ENCODE measurements at places on chromosomes 5 and 9. TPM values are rescaled to one million over a fixed set of nuclear protein-coding genes. Genes with fewer than 3 reads are reported as not detected.

GRCh38 chr9:34519321-34520020 lies 3.3 kb downstream of the ENHO start:
- H3K27ac ChIP-seq = no peak overlapping the region
- no peak for DNase-seq
- no peaks in the 10 kb centered on the region for H3K36me3 ChIP-seq

DNA sequence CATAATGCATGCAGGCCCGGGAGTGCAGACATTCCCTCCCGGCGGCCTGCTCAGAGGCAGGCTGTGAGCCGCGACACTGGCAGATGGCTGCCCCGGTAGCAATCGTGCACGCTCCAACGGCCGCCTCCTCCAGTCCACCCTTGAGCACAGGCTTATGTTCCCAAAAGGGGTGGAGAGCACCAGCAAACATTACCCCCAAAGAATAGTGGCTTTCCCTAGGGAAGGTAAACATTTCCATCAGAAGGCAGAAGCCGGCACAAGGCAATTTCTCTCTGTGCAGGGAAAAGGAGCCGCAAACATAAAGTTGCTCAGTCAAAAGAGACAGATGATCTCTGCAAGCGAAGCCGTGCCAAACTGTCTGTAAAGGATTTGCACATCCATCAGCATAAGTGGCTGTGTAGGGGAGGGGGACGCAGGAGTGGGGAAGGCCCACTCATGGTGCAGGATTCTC lies 92.5 kb downstream of the SIL1 start:
- no peaks in the 10 kb centered on the region for H3K4me1 ChIP-seq
- no peaks in the 10 kb centered on the region for H3K36me3 ChIP-seq
- H3K27me3 ChIP-seq = no peaks in the 10 kb centered on the region
- H3K4me3 ChIP-seq = no peak overlapping the region
- no peak for DNase-seq

The RFX3 gene
- total RNA-seq = 31.0 TPM

- H3K27ac ChIP-seq = no peak overlapping the region
- DNase-seq = no peak
- H3K27me3 ChIP-seq = peaks cover 76% of the 10 kb centered on the region
- H3K36me3 ChIP-seq = no peaks in the 10 kb centered on the region
Observed at GRCh38 chr9:137172901-137173795, 1.3 kb upstream of the TMEM210 start.

DNA sequence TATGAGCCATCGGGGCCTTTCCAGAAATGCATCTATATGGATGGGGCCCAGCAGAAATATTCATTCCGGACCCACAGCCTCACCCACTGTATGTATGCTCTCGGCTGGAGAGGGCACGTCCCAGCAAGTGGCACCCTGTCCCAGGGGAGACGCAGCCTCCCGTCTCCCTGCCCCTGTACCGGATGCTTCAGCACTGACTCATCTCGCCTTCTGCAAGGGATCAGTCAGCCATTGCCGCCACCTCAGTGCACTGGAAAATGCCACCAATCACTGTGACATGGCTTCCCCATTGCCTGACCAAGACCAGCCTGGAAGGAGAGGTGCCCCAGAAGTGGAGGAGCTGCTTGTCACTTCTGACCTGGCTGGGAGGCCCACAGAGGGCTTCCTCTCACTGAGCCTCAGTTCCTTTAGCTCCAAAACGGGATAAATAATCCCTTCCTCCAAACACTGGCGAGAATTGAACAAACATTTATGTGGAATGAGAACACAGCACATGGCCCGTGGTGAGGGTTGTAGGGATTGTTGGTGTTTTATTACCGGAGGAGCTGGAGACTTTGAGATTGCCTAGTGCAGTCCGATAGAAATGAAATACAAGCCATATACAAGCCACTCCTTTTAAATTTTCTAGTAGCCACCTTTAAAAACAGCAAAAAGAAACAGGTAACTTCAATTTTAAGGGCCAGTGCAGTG lies 43.9 kb upstream of the ORM1 start:
- peaks cover 64% of the 10 kb centered on the region for H3K36me3 ChIP-seq
- no peak overlapping the region for H3K27ac ChIP-seq
- no peaks in the 10 kb centered on the region for H3K27me3 ChIP-seq
- H3K4me1 ChIP-seq = no peaks in the 10 kb centered on the region

GRCh38 chr9:8845376-8845775 lies 1045.8 kb upstream of the DMAC1 start:
- H3K27me3 ChIP-seq = no peaks in the 10 kb centered on the region
- H3K36me3 ChIP-seq = no peaks in the 10 kb centered on the region
- H3K4me1 ChIP-seq = no peaks in the 10 kb centered on the region
- H3K4me3 ChIP-seq = no peak overlapping the region

The VCAN gene
- 397 TPM for total RNA-seq

DNA sequence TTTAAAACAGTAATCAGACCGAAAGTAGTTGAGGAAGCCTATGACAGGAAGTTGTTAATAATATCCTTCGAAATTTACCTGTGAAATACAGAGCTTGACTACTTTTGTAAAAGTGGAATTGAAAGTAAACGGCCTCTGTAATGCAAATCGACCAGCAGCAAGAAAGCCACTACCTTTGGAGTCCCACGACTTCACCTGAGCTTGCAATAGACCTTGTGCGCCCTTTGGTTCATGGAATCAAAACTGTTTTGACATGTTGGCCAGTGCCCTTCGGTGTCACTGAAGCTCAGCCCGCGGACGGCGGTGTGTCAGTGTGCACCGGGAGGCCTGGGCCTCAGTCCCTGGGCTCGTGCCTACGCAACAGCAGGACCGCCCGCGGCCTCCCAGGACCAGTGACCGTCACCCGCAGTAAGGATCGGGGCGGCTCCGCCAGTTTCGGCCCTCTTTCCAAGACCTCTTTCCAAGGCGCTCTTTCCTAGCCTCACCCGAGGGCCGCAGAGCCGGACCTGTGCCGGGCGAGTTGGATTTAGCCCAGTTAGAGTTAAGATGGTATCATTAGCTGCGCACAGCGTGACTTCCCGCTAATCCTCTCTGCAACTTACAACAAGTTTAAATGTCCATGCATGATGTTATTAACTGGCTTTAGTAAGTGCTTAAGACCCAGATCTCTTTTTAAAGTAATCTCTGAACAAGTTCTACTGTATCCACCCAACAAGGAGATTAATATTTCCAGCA lies 223.3 kb downstream of the MEF2C start:
- H3K36me3 ChIP-seq = no peaks in the 10 kb centered on the region
- H3K27me3 ChIP-seq = peaks cover 93% of the 10 kb centered on the region
- H3K4me3 ChIP-seq = no peak overlapping the region
- H3K4me1 ChIP-seq = peaks cover 5% of the 10 kb centered on the region
- H3K27ac ChIP-seq = no peak overlapping the region

- DNase-seq = no peak
- peaks cover 7% of the 10 kb centered on the region for H3K36me3 ChIP-seq
- no peaks in the 10 kb centered on the region for H3K27me3 ChIP-seq
- H3K4me1 ChIP-seq = no peaks in the 10 kb centered on the region
- H3K27ac ChIP-seq = no peak overlapping the region
- no peak overlapping the region for H3K4me3 ChIP-seq
Observed at GRCh38 chr9:37761511-37761910, 7.9 kb downstream of the TRMT10B start.

The CCDC171 gene
- 8.3 TPM for total RNA-seq

GRCh38 chr5:23496576-23496975 lies 10.8 kb upstream of the PRDM9 start:
- no peak overlapping the region for H3K4me3 ChIP-seq
- H3K27me3 ChIP-seq = no peaks in the 10 kb centered on the region
- no peaks in the 10 kb centered on the region for H3K36me3 ChIP-seq
- no peak overlapping the region for H3K27ac ChIP-seq
- H3K4me1 ChIP-seq = no peaks in the 10 kb centered on the region
